Left cardiac atrium (tissue), 4 donors: ENCODE measurements at places on chromosomes 4 and X. TPM values are rescaled to one million over a fixed set of nuclear protein-coding genes. Genes with fewer than 3 reads are reported as not detected.

- DNase-seq, result no peak
Measured at GRCh38 chrX:20362268-20363267, 95.9 kb upstream of the RPS6KA3 start.

- no peak for DNase-seq
Measured at GRCh38 chr4:80322716-80323115, 12.8 kb upstream of the CFAP299 start.

- no peak for DNase-seq
Measured at GRCh38 chr4:34181311-34181841, 2062.9 kb downstream of the ARAP2 start.

GRCh38 chr4:148442832-148443511 lies 758 bp upstream of the NR3C2 start:
- peak; percentile 53 for DNase-seq

GRCh38 chr4:128333309-128334018 lies 45.9 kb upstream of the PGRMC2 start:
- no peak for DNase-seq

DNA sequence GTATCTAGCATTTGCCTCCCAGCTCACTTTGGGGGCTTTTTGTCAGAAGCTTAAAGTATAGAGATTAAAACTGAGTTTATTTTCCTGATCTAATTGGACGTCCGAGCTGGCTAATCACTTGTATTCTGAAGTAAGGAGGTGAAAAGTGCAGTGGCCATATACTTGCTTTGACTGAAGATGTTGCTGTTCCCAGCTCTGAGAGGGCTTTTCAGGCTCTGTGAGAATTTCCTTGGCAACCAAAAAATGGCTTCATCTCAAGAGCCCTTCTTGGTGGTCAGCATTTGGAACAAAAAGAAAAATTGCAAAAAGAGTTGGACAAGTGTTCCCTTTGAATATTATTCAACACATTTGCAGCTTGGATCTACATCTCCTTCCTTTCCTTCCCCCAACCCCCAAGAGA lies 67.0 kb downstream of the SLC4A4 start:
- no peak for DNase-seq

- no peak for DNase-seq
Measured at GRCh38 chr4:44120646-44121045, 328.0 kb downstream of the KCTD8 start.

DNA sequence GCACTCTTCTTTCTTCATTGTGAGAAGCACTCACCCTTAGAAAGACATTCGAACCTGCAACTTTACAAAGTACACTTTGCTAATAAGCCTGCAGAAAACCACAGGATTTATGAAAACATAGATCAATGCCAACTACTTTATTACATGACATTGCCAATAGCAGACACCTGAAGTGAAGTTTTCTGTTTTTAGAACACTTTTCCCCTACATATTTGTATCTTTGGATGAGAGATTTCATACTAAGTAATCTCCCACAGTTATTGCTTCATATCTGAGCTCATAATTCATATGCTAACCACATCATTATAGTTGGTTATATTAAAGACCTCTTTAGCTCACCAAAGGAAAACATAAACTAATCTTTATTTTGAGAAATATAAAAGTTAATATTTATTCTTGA lies 276.5 kb upstream of the CTSO start:
- DNase-seq, result no peak

DNA sequence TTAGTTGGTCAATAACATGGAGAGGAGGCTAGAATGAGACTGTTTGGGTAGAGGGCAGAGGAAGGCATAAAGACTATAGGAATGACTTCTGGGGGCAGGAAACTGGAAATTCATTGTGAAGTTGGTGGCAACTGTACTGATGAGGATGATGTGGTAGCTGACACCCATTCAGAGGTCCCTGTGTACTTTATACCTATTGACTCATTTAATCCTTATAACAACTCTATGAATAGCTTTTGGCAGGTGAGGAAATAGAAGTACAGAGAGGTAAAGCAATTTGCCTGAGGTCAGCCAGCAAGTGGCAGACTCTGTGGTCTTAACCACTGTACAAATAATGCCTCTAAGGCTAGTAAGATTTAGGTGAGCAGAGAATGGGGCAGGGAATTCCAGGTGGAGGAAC lies 100.1 kb downstream of the GATB start:
- DNase-seq, result no peak

- no peak for DNase-seq
Measured at GRCh38 chrX:13304052-13304451, 15.8 kb downstream of the ATXN3L start.

DNA sequence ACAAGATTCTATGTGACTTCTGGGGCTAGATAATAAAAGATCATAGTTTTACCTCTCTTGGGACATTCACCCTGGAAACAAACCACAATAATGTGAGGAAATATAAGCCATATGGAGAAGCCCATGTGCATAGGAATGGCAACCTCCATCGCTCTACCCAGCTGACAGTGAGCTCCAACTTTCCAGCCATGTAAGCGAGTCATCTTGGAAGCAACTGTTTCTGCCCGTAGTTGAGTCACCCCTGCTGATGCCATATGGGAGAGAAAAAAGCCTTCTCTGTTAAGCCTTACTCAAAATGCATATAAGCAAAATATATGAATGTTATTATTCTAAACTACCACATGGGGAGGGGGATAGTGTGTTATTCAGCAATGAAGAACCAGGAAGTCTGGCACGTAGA lies 31.4 kb upstream of the RELL1 start:
- no peak for DNase-seq

GRCh38 chr4:19178835-19179234 lies 1072.9 kb upstream of the SLIT2 start:
- no peak for DNase-seq

GRCh38 chr4:38241541-38241940 lies 281.3 kb downstream of the PTTG2 start:
- no peak for DNase-seq

GRCh38 chr4:27218013-27218412 lies 357.4 kb downstream of the STIM2 start:
- no peak for DNase-seq

- DNase-seq, result no peak
Measured at GRCh38 chrX:13778916-13779315, 38.0 kb downstream of the GPM6B start.

GRCh38 chrX:18873836-18874235 lies 110.1 kb downstream of the PHKA2 start:
- DNase-seq, result no peak

GRCh38 chrX:12794654-12795053 lies 3.4 kb downstream of the PRPS2 start:
- DNase-seq, result no peak

DNA sequence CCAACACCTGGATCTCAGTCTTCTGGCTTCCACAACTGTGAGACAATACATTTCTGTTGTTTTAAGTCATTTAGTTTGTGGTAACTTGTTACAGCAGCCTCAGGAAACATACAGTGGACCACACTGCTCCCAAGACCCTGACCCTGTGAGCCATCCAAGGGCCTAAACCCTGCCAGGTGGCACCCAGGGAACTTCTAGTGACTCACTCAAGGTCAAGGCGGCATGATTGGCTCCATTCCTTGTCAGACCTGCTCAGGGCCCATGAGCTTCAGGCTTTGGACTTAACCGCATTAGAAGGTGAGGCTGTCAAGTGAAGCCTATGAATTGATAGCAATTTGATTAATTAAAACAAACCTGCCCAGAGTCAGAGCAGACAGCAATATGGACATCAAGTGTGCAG lies 165.7 kb upstream of the MAMLD1 start:
- no peak for DNase-seq

GRCh38 chr4:158395889-158396288 lies 125.8 kb upstream of the RXFP1 start:
- no peak for DNase-seq

GRCh38 chr4:33086331-33086925 lies 2366.3 kb downstream of the PCDH7 start:
- DNase-seq, result no peak

DNA sequence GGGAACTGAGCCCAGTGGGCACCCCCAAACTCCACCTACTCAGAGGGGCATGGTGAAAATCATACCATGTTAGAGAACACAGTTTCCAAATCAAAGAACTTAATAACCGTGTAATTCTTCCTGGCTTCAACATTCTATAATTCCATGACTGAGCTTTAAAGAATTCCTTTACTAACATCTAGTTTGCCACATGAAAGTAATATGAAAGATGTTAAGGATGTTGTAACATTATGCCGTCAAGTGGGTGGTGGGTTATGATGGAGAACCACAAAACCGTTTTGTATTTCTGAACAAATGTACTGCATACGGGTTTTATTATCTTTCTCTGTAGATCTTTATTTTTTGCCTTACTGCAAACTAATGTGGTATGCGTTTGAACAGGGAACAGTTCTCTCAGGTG lies 549.0 kb upstream of the MAGEB2 start:
- no peak for DNase-seq

GRCh38 chrX:16828124-16828908 lies 41.8 kb downstream of the RBBP7 start:
- peak; percentile 37 for DNase-seq

DNA sequence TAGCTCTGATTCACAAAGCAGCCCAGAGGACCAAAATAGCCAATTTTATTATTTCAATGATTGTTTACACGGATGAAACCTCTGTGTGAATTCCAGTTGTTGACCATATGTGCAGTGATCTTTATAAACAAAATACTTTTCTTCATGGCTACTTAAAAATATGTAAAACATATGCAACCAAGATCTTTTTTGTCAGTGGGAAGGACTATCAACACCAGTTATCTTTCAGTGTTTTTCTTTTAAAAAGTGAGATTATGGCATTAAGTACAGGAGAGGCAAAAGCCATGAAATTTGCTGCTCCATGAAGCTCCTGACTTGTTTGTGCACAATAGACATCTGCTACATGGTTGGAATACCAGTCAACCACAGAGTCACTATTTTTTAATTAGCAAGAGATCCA lies 184.4 kb downstream of the DKK2 start:
- no peak for DNase-seq

DNA sequence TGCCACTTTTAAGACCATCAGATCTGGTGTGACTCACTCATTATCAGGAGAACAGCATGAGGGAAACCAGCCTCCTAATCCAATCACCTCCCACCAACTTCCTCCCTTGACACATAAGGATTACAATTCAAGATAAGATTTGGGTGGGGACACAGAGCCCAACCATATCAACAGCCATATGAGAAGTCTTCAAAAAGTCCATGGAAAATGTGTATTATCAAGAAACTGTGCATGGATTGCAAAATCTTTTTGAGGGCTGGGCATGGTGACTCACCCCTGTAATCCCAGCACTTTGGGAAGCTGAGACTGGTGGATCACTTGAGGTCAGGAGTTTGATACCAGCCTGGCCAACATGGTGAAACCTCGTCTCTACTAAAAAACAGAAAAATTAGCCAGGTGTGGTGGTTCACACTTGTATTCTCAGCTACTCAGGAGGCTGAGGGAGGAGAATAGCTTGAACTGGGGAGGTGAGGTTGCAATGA lies 17.8 kb upstream of the RPL39 start:
- no peak for DNase-seq

- no peak for DNase-seq
Measured at GRCh38 chrX:150504397-150505182, 63.8 kb upstream of the MTM1 start.

GRCh38 chr4:82799006-82799881 lies 648 bp upstream of the SCD5 start:
- no peak for DNase-seq

DNA sequence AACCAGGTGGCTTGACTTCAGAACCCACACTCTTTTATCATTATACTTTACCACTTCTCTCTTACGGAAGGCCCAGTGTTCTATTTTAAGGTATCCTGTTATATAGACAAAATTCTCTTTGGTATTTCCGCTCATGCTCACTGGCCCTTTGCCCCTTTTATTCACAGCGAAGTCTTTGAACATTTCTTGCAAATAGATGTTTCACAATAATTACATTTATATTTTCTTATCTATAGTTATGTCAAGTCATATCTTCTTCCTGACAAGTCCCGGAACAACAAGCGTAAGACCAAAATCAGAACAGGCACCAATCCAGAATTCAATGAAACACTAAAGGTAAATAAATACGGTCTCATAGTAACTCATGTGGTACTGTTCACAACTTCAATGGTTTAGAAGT lies 102.0 kb downstream of the SYTL5 start:
- no peak for DNase-seq

GRCh38 chrX:126695375-126695896 lies 124.1 kb upstream of the PRR32 start:
- DNase-seq, result no peak

- DNase-seq, result no peak
Measured at GRCh38 chrX:119635799-119636198, 29.6 kb upstream of the NKRF start.

GRCh38 chr4:16450724-16451123 lies 224.5 kb upstream of the TAPT1 start:
- DNase-seq, result no peak

DNA sequence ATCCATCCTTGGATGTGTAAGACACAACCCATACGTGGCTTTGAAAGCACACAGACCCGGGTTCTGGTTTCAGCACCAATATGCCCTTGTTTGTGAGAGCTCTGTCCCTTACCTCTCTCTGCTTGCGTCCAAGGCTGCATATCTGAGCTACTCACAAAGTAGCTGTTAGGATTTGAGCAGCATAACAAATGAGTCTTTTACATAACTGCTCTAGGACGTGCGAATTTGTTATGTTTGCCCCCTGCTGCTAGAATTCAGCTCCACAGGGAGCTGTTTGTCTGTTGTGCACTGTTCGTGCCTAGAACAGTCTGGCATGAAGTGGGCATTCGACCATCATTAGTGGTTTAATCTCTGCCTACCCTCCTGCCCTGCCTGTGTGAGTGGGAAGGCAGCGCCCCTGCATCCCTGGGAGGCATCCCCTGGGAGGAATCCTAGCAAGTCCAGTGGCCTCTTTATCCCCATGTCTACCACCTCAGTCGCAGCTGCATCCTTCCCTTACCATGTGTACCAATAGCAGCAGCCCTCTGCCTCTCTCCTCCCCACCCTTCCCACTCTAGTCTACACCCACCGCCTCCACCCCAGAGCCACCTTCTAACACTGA lies 42.1 kb downstream of the SLC2A9 start:
- DNase-seq, result no peak

DNA sequence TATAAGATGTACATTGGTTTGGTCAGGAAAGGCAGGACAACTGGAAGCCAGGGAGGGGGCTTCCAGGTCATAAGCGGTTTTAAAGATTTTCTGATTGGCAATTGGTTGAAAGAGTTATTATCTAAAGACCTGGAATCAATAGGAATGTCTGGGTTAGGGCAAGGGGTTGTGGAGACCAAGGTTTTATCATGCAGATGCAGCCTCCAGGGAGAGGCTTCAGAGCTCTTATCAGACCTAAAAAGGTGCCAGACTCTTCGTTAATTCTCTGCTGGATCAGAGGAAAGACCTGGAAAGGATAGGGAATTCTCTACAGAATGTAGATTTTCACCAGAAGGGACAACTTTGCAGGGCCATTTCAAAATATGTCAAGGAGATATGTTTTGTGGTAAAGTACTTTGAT lies 62.8 kb downstream of the BEX3 start:
- no peak for DNase-seq

- DNase-seq, result no peak
Measured at GRCh38 chrX:149762696-149763614, 10.9 kb upstream of the HSFX1 start.

GRCh38 chrX:3345281-3346191 lies 916 bp downstream of the MXRA5 start:
- DNase-seq, result peak; percentile 62

Gene TIGD4
- total RNA-seq, result 0.12 TPM

Gene ARL9
- not detected for total RNA-seq

Gene BCAP31
- 159 TPM for total RNA-seq

Gene CT45A5
- not detected for total RNA-seq

Gene MSX1
- total RNA-seq, result 4.5 TPM

Gene XKRX
- not detected for total RNA-seq

Gene DCLK2
- total RNA-seq, result 9.9 TPM

Gene SLC16A2
- total RNA-seq, result 9.1 TPM

Gene CCDC110
- total RNA-seq, result 2.0 TPM

Gene ATP2B3
- 0.10 TPM for total RNA-seq

Gene IL9R
- total RNA-seq, result not detected

Gene NUP62CL
- total RNA-seq, result 0.29 TPM

Gene DDX53
- total RNA-seq, result not detected
